ENCODE measurements at places on chromosomes 1 and 21.

GRCh38 chr1:26281091-26281958, 1.4 kb downstream of the SH3BGRL3 start:
- DNase-seq: no peak

DNA sequence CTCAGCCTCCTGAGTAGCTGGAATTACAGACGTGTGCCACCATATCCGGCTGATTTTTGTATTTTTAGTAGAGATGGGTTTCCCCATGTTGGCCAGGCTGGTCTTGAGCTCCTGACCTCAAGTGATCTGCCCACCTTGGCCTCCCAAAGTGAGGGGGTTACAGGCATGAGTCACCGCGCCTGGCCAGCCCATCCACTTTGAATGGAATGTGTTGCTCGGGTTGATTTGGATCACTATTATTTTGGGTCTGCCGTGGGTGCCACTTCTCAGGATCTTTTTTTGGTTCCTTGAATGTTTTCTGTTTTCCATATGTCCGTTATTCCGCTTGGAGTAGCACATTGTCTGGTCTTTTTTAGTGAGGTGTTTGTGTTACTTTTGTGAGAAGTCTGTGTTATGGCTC, 17.0 kb downstream of the PCNT start:
- DNase-seq: no peak

DNA sequence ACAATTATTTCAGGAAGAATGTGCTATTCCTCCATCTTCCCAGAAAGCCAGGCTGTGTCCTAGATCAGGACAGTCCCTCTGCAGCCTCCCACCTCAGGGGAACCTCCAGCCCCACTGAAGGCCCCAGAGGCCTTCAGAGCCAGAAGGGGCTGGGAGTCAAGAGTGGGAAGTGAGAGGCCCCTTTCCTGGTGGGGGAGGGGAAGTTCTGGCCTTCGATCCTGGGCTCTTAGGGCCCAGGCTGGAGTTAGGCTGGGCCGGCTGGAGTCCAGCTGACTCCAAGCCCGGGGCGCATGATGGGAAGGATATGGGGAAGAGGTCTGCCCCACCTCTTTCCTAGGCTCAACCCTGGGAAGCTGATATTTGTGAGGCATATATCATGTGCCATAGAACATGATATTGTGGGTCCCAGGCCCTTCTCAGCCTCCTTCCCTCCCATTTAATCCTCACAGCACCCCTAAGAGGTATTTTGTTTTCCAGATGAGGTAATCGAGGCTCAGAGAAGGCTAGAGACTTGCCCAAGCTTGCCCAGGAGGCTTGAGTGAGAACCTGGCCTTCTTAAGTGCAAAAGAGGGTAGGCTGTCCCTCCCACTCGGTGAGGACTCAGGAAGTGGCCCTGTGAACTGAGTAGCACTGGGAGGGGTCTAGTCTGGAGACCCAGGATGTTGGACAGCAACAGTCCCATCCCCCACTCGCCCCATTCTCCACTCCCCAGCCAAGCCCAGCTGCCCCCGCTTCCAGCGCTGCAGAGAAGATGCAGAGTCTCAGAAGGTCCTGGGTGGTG, 18.6 kb upstream of the HSPG2 start:
- DNase-seq: no peak

DNA sequence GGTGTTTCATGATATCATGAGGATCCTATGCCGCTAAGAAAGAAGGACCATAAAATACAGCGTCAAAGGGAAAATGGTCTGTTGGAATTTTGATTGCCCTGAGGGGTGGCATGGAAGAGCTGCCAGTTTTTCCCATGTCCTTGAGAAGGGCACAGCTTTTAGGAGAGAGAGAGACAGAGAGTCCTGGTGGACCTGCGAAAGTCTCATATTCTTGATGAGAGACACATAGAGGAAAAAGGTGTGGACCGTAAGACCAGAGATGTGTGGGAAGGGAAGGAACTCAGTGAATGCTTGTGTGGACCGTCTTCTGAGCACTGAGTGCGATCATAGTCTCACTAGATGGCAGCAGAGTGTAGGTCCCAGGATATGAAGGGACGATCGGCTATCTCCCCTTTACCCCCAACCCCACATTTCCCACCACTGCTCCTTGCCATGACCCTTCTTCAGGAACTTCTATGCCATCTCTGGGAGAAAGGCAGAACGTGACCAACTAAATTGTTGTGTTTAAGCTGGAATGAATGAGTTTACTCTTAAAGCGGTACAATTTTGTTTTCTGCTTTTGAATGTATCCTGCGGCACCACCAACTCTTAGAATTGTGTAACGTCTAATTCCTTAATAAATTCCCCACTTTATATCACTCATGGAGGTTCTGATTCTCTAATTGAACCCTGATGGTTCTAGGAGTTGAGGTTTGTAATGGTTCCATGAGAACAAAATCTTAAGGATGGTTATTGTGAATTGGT, 117.7 kb downstream of the CTH start:
- no peak for DNase-seq

- no peak for DNase-seq
These were observed 3.0 kb downstream of the IL22RA1 start for GRCh38 chr1:24139841-24140425.

DNA sequence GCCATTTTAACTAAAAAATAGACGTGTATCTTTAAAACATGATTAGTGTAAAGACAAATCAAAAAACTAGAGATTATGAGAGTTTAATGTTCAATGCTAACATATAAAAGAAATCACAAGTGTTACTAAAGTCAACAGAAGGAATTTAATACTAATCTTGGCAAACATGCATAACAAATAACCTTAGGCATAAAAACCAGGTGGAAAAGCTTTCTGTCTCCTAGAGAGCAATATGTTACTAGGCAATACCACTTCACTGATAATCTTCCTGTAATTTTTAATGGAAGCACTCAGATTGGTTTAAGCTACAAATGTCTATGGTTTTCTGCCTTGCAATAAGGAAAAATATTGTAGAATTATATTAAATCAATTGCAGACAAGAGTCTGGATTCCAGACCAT, 121.9 kb downstream of the NME7 start:
- DNase-seq: no peak

GRCh38 chr1:206575894-206576737, 36.1 kb downstream of the EIF2D start:
- DNase-seq: no peak

DNA sequence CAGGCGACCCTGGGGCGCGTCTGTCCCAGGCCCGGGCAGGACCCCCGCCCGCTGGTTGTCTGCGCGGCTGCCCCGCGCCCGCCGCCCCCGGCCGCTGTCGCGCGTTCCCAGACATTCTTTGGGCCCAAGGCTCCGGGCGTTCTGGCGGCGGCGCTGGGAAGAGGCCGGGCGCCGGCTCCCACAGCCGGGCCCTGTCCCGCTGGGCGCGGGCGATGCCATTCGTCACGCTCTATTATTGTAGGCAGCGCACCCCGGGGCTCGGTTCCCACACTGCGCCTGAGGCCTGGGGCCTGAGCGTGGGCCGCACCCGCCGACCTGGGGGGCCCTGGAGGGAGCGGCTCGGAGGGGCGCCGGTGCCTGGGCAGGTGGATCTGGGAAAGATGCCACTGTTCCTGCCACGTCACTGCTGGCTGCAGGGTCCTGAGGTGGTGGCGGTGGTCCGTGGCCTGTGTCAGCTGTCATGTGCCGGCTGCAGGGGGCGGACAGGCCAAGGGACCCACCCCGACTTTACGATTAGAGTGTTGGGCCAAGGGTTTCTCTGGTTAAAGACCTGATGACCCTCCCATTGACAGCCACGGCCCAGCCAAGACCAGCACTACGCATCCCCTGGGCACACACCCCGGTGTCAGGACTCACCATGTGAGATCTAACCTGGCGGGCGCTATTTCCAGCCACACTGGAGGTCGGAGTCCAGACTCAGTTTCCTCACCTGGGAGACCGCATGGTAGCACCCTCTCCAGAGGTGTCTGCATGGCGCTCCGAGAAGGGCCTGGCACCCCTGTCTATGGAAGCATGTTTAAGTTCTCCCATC, 55.1 kb upstream of the ADARB1 start:
- DNase-seq: no peak

DNA sequence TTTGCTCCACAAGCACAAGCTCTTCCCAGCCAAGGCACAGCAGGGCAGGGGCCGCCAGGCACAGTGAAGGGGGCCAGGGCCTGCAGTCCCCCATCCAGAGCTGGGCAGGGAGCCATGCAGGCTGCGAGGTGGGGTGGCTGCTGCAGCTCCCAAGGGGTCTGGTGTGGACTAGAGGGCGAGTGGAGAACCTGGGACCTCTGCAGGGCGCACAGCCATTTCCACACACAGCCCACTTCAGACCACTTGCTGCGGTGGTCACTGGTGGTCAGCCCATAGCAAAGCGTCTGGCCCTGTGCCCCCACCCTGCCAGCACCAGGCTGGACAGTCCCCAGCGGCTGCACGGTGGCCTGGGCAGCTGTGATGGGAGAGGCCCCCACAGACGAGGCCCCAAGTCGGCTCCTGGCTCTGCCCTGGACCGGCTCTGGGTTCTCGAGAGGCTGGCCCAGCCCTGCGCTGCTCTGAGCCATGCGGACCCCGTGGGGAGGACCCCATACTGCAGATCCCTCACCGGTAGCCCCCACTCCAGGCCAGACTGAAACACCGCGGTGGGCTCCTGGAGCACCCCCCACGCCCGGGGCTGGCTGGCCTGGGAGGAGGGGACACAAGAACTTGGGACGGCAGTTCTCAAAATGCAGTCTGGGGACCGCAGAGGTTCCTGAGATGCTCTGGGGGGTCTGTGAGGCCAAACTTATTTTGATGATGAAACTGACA, 47.1 kb upstream of the COL6A2 start:
- DNase-seq: no peak

DNA sequence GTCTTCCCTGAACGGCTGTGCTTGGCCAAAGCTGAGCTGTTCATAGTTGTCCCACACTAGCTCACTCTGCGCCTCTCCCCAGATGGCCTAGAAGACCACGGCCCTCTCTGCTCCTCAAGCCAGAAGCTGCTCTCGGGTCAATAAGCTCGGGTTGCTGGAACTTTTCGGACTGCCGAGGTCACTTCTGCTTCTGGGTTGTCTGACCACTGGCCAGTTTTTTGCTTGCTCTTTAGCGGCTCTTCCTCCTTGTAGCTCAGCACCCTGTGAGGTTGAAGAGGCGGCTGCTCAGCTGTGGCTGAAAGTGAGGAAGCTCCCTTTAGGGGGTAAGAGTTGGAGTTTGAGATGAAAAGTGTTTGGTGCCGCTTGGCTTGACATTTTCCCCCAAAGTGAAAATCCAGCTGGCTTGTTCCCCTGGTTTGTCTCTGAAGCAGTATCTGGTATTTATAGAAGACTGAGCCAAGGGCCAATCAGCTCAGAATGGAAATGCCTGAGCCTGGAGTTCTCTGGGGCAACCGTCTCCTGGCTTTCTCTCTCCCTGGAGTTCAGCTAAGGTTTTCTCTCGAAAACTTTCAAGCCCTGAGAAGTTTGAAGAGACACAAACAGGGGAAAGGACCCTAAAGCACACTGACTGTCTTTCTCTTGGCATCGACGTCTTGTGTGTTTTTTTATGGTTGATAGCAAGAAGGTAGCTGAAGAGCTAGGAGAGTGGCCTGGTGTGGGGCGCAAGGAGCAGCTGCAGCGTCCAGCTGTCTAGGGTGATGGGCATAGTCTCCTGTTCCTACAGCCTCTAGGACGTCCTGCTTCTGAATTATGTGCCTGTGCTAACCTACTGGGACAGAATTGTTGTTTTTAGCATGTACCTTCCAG, 72.0 kb downstream of the SYT6 start:
- DNase-seq: no peak

DNA sequence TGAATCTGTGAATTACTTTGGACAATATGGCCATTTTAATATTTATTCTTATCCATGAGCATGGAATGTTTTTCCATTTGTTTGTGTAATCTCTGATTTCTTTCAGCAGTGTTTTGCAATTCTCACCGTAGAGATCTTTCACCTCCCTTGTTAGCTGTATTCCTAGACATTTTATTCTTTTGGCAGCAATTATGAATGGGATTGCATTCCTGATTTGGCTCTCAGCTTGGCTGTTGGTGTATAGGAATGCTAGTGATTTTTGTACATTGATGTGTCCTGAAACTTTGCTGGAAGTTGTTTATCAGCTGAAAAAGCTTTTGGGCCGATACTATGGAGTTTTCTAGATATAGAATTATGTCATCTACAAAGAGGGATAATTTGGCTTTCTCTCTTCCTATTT, 44.2 kb upstream of the NEGR1 start:
- no peak for DNase-seq

DNA sequence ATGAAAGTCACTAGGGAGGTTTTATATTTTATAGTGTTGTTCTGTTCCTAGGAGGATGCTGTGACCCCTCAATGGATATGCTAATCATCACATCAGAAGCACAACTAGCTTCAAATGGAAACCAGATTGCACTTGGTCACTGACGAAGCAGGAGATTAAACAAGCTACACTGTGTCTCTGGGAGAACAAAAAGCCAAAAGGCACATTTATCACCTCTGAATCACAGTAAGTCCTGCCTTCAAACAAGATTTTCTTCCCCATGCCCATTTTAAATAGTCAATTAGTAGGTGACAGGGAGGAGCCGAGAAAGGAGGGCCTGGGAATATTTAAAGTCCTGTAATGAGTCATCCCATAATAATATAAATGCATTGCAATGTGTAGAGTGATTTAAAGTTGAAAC, 38.1 kb downstream of the RGS2 start:
- DNase-seq: no peak

- no peak for DNase-seq
These were observed 95.9 kb upstream of the KIF26B start for GRCh38 chr1:245058882-245059281.

DNA sequence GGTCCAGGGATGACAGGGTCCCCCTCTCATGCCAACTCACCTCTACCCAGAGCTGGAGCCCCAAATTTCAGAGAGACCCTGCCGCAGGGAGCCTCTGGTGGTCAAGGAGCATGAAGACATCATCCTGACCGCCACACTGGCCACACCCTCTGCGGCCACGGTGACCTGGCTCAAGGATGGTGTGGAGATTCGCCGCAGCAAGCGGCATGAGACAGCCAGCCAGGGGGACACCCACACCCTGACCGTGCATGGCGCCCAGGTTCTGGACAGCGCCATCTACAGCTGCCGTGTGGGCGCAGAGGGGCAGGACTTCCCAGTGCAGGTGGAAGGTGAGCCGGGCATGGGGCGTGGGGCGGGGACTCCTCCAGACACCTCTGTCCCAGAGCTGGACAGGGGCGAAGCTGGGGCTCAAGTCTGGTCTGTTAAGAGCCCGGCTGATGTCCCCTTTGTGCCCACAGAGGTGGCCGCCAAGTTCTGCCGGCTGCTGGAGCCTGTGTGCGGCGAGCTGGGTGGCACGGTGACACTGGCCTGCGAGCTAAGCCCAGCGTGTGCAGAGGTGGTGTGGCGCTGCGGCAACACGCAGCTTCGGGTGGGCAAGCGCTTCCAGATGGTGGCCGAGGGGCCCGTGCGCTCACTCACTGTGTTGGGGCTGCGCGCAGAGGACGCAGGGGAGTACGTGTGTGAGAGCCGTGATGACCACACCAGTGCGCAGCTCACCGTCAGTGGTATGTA, 66.0 kb downstream of the OBSCN start:
- DNase-seq: no peak

- DNase-seq: no peak
These were observed 18.8 kb downstream of the PLEKHM2 start for GRCh38 chr1:15702722-15703550.

DNA sequence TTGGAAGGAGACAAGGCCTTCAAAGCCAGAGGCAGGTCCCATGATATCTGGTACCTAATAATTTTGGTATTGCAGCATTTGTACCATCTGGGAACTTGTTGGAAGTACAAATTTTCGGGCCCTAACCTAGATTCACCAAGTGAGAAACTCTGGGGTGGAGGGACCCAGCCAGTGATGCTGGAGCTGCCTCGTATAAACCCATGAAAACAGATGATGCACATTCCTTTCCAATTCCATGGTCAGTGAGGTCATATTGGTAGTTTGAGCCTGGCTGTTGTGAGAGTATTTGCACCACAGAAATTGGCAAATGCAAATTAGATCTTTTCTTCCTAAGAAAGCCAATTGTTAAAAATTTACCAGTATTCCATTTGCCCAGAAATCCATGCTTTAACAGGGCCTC, 269.6 kb upstream of the PLXNA2 start:
- DNase-seq: no peak
